ENCODE measurements at places on chromosomes 5 and 9. TPM values are rescaled to one million over a fixed set of nuclear protein-coding genes. Genes with fewer than 3 reads are reported as not detected.

SLC36A2 gene
- polyA plus RNA-seq, result not detected

DNA sequence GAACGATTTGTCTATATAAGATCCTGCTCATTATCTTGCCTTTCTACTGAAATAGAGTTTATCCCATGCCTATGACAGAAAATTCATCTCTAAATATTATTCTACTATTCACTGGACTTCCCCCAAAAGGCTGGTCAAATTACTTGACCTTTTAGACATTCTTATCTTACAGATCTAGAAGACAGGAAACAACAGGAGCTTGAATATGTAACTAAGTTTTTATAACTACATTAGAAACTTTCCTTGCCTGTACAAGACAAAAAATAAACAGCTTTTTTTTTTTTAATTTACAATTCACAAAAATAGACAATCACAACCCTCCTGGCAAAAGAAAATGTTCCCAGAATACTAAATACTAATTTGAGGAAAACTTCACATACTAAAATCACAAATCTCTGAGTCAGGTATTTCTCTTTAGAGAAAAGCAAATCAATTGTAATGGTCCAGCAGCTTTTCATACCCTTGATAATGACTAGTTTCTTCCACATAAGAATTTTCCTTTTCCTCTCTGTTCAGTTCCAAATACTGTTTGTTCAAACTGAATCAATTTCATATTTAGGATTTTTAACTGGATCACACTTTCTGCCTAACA is 68.6 kb downstream of the MLLT3 start:
- no peak for DNase-seq

GRCh38 chr5:57902095-57902494 is 419.5 kb upstream of the ACTBL2 start:
- no peak for DNase-seq

DNA sequence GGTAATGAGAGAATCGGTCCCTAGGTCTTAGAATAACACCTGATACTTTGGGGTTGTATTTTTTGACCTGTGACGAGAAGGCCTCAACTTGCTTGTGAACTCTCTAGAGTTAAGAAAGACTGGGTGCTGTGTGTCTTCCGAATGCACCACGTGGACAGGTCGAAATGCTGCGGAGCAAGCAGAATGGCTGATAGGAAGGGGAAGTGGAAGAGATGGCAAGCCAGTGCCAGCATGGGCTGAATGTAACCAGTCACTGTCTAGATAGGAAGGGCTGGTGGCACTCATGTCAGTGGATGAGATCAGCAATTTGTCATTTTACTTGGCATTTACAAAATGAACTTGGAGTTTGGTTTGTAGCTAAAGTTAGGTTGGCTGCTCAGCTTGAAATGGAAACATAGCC is 5.6 kb downstream of the OTULINL start:
- no peak for DNase-seq

CCDC192 gene
- polyA plus RNA-seq, result not detected

- DNase-seq, result no peak
Observed at GRCh38 chr5:147920420-147921030, 14.2 kb upstream of the C5orf46 start.

GRCh38 chr5:148825716-148826052 is 727 bp upstream of the ADRB2 start:
- DNase-seq, result no peak

SLC34A3 gene
- not detected for polyA plus RNA-seq

GRCh38 chr9:8647824-8648223 is 848.2 kb upstream of the DMAC1 start:
- DNase-seq, result no peak

- no peak for DNase-seq
Observed at GRCh38 chr5:180522330-180522729, 28.2 kb downstream of the CNOT6 start.

PDE6A gene
- polyA plus RNA-seq, result 0.05 TPM

DNA sequence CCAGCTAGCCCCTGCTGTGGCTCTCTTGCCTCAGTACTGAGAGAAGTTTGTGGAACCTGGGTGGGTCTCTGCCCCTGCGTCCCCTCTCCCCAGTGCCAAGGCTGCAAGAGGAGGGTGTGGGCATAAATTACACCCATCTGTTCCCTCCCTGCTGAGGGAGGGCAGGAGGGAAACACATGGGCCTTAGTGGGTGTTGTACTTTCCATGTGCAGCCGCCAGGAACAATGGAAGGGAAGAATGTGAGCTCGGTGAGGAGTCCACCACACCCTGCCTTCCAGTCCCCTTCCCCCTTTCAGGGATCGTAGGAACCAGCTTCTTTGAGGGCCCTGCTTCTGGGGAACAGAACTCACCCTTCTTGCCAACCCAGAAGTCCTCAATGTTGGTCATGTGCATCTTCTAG is 138.2 kb upstream of the KLF4 start:
- DNase-seq, result no peak

ASTN2 gene
- 0.31 TPM for polyA plus RNA-seq

CDC42SE2 gene
- polyA plus RNA-seq, result 32.5 TPM

FGFR4 gene
- polyA plus RNA-seq, result 0.62 TPM

- no peak for DNase-seq
Observed at GRCh38 chr9:128651798-128652197, 4.8 kb downstream of the DYNC2I2 start.

C5 gene
- polyA plus RNA-seq, result 0.49 TPM

DBH gene
- not detected for polyA plus RNA-seq

ADGRV1 gene
- 0.03 TPM for polyA plus RNA-seq

NUTM2G gene
- polyA plus RNA-seq, result not detected

GRCh38 chr9:107260437-107261081 is 22.5 kb upstream of the RAD23B start:
- DNase-seq, result no peak

DNA sequence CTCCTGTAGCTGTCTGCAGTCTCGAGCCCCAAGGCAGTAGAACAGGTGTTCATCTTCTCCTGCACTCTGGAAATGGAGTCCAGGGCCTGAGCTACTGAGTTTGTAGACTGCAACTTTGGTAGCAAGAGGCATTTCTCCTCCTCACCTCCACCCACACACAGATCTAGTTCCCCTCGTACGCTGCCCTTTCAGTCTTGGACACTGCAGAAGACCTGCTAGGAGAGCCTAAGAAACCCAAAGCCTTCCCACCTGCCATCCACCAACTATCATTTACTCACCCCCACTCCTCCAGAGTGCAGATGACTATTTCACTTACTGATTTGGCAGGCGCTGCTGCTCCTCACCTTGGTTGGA is 59.0 kb downstream of the KCNIP1 start:
- no peak for DNase-seq

C9orf153 gene
- not detected for polyA plus RNA-seq

SLC25A2 gene
- polyA plus RNA-seq, result not detected

Measured in keratinocyte (primary cell).